ENCODE measurements at places on chromosomes 11 and 22. TPM values are rescaled to one million over a fixed set of nuclear protein-coding genes. Genes with fewer than 3 reads are reported as not detected.

GRCh38 chr11:122678406-122678805 lies 22.9 kb downstream of the UBASH3B start:
- no peak for DNase-seq
- H3K4me1 ChIP-seq: peaks cover 29% of the 10 kb centered on the region
- no peak overlapping the region for H3K27ac ChIP-seq
- peaks cover 25% of the 10 kb centered on the region for H3K36me3 ChIP-seq
- no peaks in the 10 kb centered on the region for H3K27me3 ChIP-seq
- H3K4me3 ChIP-seq: no peak overlapping the region

DNA sequence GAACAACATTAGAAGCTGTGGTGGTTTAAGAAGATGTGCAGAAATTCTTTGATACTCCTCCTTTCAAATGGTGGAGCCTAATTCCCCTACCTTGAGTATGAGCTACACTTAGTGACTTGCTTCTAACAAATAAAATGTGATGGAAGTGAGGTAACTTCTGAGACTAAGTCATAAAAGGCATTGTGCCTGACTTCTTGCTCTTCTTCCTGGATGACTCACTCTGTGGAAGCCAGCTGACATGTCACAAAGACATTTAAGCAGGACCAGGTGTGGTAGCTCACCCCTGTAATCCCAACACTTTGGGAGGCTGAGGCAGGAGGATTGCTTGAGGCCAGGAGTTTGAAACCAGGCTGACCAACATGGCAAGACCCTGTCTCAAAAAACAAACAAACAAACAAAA lies 3.9 kb upstream of the PLA2G3 start:
- no peak overlapping the region for H3K27ac ChIP-seq
- H3K27me3 ChIP-seq: peaks cover 48% of the 10 kb centered on the region
- H3K4me3 ChIP-seq: no peak overlapping the region
- H3K4me1 ChIP-seq: peaks cover 4% of the 10 kb centered on the region
- no peak for DNase-seq

GRCh38 chr11:101010899-101011298 lies 118.7 kb downstream of the PGR start:
- DNase-seq: no peak
- H3K4me1 ChIP-seq: no peaks in the 10 kb centered on the region
- H3K27ac ChIP-seq: no peak overlapping the region
- no peaks in the 10 kb centered on the region for H3K36me3 ChIP-seq

DNA sequence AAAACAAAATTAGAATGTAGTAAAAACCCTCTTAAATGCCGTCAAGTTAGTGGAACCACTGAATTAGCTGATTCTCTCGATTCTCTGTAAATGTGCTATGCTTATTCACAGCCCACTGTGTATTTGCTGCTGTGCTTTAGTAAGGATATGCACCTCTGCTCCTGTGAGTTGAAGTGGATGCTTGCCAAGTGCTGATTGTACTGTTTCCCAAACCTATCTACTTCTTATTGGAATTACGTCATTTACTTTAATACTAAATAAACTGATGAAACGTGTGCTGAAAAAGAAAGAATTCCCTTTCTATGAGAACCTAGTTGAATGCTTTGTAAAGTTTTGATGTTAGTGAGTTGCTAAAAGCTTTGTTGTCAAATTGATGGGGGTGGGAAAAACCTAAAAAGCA lies 158.4 kb downstream of the LRRC4C start:
- no peaks in the 10 kb centered on the region for H3K4me1 ChIP-seq
- no peak overlapping the region for H3K4me3 ChIP-seq
- no peaks in the 10 kb centered on the region for H3K27me3 ChIP-seq

Gene TSGA10IP
- total RNA-seq: not detected

DNA sequence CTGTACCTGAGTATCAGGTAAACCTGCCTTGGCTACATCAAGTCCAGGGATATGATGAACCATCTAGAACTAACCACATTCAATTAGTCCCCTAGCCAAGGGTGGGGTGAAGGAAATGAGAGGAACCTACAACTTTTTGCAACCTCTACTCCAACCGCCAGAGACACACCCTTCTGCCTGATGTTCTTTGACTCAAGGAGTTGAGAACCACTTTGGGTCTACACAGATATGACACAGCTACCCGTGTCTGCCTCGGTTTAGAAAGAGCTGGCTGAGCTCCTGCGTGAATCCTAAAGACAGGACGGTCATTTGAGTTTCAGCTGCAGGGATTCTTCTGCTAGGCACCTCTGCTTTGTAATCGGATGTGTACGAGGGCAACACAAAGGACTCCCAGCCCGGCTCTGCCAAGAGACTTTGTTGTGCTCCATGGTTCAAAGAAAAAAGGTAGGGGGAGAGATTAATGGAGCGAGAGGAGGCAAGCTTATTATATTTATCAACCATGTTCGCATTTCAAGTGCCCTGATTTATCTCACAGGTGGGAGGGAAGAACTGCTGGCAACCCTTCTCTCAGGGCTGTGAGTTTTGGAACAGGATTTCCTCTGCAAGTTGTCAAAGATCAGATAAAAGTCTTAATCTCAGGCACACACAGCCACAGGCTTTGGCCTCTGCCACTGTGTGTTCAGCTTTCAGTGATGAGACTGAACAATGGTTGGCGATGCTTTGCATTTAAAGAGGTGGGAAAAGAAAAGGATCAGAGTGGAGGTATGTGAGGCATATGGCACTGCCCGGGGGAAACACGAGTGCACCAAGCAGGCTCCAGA lies 35.1 kb downstream of the FLI1 start:
- H3K27me3 ChIP-seq: no peaks in the 10 kb centered on the region
- no peak overlapping the region for H3K27ac ChIP-seq
- H3K4me1 ChIP-seq: no peaks in the 10 kb centered on the region
- DNase-seq: no peak

- DNase-seq: no peak
- H3K27ac ChIP-seq: no peak overlapping the region
- no peaks in the 10 kb centered on the region for H3K36me3 ChIP-seq
- H3K4me1 ChIP-seq: no peaks in the 10 kb centered on the region
- no peaks in the 10 kb centered on the region for H3K27me3 ChIP-seq
These were observed 16.9 kb downstream of the CDPF1 start for GRCh38 chr22:46233231-46233630.

DNA sequence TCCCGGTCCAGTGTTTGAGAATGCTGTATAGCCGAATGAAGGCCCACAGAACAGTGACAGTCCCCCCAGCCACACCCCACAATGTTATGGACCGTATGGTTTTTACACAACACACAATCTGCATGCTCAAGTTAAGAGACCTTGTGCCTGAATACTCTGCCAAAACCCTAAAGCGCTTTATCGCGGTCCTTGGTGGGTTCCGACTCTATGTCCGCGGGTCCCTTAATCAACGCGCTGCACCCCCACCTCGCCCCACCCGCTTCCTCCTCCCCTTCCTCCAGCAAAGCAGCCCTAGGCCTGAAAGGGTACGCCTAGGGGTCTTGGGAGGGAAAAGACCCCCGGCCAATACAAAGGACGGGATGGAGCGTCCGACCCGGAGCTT lies 442 bp downstream of the COPB1 start:
- peak overlapping the region; percentile 79 for H3K4me3 ChIP-seq
- H3K36me3 ChIP-seq: peaks cover 62% of the 10 kb centered on the region
- peak; percentile 11 for DNase-seq
- no peaks in the 10 kb centered on the region for H3K27me3 ChIP-seq
- no peaks in the 10 kb centered on the region for H3K4me1 ChIP-seq

DNA sequence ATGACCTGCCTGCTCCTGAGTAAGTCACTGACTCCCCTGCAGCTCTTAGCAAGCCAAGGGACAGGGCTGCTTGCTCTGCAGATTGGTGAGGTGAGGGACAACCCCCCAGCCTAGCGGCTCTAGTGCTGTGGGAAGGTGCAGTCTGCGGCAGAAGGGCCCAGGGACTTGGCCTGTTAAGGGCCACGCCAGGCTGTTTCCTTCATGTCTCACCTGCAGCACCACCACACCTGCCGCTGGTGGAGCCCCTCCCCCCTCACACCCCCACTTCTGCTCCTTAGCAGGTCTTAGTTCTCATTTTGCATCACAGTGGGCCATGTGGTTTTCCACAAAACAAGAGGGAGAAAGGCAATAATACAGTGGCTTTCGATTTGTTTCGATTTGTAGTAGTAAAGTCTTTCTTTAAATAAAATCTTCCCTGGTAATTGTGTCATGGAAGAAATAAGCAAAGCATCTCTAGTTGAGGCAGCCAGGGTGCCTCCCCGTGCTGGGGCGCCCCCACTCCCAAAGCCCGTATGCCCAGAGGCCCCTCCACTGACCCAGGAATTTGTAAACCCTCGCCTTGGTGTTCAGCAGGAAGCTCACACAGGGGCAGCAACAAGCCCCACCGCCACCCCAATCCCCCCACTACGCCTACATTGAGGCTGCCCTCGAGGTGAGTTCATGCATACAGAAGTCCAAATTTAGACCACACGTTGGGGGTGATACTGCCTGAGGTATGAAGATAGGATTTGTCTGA lies 86.5 kb upstream of the CLDN5 start:
- H3K4me3 ChIP-seq: no peak overlapping the region
- peaks cover 95% of the 10 kb centered on the region for H3K27me3 ChIP-seq
- H3K36me3 ChIP-seq: no peaks in the 10 kb centered on the region
- H3K27ac ChIP-seq: no peak overlapping the region
- H3K4me1 ChIP-seq: no peaks in the 10 kb centered on the region

GRCh38 chr22:22692707-22693530 lies 48.5 kb downstream of the GGTLC2 start:
- peak; percentile 97 for DNase-seq
- peak overlapping the region; percentile 56 for H3K4me3 ChIP-seq
- no peaks in the 10 kb centered on the region for H3K27me3 ChIP-seq

DNA sequence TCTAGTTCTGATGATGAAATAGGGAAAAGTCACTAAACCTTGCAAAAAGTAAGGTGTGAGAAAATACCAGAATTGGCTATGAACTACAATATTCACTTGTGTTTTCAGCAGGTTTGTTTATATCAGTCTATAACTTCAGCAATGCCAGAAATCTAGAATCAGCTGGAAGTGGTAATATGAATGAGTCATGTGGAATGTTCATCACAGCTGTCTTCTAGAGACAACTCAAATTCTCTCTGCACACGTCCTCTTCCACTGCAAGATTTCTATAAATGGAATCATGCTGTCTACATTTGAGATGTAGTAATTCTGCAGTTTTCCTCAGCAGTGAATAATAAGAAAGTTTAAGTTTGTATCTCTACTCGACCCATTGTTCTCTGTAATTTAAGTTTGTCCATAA lies 89.9 kb downstream of the OR4A15 start:
- no peak for DNase-seq
- H3K27me3 ChIP-seq: no peaks in the 10 kb centered on the region

DNA sequence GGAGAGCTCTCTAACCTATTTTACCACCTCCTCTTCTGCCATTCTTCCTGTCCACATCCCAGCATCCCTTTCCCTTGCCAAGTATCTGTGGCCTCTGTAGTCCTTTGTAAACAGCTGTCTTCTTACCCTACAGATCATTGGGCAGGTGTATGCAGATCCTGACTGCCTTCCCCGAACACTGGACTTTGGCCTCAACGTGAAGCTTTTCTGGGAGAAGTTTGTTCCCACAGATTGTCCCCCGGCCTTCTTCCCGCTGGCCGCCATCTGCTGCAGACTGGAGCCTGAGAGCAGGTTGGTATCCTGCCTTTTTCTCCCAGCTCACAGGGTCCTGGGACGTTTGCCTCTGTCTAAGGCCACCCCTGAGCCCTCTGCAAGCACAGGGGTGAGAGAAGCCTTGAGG lies 17.3 kb downstream of the PIK3IP1 start:
- no peak for DNase-seq
- H3K4me3 ChIP-seq: no peak overlapping the region
- H3K27ac ChIP-seq: no peak overlapping the region
- no peaks in the 10 kb centered on the region for H3K27me3 ChIP-seq

GRCh38 chr11:28168718-28169117 lies 60.5 kb downstream of the METTL15 start:
- no peak overlapping the region for H3K4me3 ChIP-seq
- no peak overlapping the region for H3K27ac ChIP-seq
- H3K36me3 ChIP-seq: no peaks in the 10 kb centered on the region
- no peak for DNase-seq
- H3K4me1 ChIP-seq: peaks cover 24% of the 10 kb centered on the region

DNA sequence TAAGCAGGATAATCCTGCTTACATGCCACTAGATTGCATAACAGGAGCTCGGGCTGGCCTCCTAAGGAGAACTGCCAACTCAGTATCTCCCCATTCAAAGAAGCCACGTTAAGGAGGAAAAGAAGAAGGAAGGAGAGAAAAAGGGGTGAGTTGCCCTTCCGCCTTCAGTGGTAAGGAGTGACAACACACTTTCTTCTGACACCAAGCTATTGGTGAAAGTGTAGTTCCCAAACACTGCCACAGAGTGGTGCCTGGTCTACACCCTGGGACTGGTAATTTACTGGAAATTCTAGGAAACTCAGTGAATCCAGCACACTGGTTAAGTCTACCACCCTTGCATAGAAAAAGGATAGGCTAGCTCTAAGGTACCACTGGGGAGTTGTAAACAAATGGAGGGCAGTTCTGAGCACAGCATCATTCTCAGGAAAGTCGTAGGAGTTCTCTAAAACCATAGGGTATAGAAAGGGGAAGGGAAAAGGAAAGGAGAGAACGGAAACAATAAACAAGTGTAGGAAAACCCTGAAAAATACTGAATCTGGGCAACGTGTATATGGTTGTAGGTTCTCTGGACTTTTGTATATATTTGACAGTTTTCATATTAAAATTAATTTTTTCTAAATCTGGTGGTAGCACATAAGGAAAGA lies 58.2 kb downstream of the RRAS2 start:
- peak; percentile 57 for DNase-seq
- no peaks in the 10 kb centered on the region for H3K27me3 ChIP-seq
- no peaks in the 10 kb centered on the region for H3K4me1 ChIP-seq
- H3K36me3 ChIP-seq: no peaks in the 10 kb centered on the region

DNA sequence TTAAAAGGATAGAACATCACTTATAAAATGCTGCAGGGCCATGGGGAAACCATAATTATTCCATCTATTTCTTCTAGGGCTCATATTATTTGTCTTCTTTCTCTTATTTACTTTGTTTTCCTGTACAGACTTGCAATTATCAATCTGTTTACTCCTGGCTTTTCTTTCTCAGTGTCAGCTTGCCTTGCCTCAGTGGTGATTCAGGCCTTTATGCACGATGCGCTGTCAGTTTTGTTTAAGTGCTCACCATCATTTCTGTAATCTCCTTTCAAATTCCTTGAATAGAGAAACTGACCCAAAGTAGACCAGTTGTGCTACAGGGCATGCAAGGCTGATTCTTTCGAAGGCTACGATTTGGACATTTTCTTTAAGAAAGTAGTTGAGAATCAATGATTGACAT lies 4.7 kb downstream of the PDHX start:
- peaks cover 21% of the 10 kb centered on the region for H3K36me3 ChIP-seq
- no peak overlapping the region for H3K4me3 ChIP-seq
- H3K27ac ChIP-seq: no peak overlapping the region
- DNase-seq: no peak
- H3K4me1 ChIP-seq: peaks cover 21% of the 10 kb centered on the region

Gene B4GALNT4
- 1.9 TPM for total RNA-seq

Gene RBMXL2
- total RNA-seq: not detected
